ENCODE measurements at places on chromosomes 6 and 20.

DNA sequence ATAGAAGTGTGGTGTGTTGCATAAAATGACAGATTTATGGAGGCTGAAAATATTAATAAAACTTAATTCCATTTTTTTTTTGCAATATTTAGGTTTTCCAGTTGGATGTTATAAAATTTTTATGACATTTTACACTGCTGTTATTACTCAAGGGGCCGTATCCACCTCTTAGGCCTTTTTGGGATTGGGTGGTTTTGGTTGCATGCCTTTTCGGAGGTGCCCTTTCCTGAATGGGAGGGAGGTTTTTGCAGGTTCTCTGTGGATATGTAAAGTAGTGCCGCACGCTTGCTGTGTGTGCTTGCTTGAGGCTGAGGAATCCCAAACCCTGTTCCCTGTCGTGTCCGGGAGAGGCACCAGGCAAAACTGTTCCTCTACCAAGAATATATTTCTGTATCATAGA, 6.8 kb downstream of the ARID1B start:
- DNase-seq, result no peak

- DNase-seq, result no peak
Observed at GRCh38 chr20:62246872-62247652, 8.7 kb downstream of the OSBPL2 start.

DNA sequence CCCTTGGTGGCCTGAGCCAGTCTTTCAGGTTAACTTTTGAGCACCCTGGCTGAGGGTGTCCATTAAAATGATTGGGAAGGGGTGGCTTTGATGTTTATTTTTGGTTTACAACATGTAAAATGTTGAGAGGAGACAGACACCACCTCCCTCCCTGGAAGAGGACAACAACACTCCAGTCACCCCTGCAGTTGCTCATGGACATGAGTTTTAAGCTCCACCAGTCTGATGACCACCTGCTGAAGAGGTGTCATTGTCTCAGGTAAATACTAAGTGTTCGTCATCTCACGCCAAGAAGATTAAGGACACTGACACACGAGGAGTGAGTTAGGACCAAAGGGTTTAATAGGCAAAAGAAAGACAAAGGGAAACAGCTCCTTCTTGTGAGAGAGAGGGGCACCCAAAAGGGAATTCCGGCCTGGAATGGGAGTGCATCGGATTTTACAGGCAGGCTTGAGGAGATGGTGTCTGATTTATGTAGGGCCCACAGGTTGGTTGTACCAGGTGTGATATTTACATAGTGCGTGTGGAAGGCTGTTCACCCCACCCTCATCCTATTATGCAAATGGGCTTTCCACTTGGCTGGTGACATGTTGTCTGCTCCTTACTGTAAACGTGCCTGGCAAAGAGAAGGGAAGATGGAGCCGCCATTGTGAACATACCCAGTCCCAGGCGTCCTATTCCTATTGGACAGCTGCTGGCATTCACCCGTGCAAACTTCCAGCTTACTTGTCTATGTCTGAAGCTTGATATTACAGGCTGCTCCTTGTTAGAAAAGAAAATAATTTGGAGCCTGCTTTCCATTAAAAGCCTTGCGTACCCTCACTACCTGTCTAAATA, 6.6 kb downstream of the HLA-B start:
- DNase-seq, result no peak

DNA sequence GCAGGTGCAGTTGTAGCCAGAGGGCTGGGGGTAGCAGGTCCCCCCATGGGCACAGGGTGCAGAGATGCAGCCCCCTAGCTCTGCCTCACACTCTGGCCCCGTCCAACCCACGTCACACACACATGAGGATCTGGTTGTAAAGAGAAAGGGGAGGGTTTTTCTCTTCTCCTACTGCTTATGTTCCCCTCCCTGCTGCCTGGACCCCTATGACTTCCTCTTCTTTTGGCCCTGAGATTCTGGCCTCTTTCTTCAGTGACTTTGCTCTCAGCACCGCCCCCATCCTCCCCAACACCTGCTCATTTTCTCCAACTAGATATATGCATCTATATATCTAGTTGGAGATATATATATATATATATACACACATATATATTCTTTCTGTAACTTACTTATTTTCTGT, 9.7 kb downstream of the NOTCH4 start:
- DNase-seq, result no peak

- DNase-seq, result no peak
Observed at GRCh38 chr6:79750806-79751205, 119.7 kb downstream of the SH3BGRL2 start.

DNA sequence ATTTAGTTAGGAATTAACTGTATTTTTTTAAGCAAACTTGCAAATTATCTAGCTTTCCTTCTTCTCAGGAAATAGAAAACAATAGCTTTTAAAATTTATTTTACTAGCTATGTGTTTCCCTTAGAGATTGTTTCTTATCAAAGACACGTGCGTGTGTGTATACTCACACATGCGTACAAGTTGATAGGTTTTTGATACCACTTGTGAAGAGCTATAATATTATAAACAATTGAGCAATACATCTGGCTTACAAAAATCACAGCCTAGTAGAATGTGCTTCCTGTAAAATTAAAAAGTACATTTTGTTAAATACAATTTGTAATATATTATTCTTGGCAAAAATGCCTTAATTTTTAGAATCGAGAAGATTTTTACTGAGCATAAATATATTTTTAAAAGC, 33.9 kb downstream of the COL12A1 start:
- DNase-seq, result no peak

DNA sequence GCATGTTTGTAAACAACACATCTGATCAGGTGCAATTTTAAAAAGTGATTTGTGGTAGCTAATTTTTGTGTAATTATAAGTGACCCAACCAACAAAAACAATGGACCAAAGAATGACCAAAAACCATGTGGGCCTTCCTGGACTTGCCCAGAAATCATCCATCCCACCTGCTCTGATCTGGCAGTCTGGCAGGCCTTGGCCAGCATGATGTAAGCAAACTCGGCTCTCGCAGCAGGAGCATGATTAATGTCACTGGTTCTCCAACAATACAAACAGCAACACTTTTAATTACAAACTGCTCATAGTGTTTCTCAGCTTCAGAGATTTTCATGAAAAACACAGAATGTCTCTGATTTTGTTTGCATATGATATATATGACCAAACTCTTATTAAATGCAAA, 16.1 kb downstream of the TP53INP2 start:
- no peak for DNase-seq

DNA sequence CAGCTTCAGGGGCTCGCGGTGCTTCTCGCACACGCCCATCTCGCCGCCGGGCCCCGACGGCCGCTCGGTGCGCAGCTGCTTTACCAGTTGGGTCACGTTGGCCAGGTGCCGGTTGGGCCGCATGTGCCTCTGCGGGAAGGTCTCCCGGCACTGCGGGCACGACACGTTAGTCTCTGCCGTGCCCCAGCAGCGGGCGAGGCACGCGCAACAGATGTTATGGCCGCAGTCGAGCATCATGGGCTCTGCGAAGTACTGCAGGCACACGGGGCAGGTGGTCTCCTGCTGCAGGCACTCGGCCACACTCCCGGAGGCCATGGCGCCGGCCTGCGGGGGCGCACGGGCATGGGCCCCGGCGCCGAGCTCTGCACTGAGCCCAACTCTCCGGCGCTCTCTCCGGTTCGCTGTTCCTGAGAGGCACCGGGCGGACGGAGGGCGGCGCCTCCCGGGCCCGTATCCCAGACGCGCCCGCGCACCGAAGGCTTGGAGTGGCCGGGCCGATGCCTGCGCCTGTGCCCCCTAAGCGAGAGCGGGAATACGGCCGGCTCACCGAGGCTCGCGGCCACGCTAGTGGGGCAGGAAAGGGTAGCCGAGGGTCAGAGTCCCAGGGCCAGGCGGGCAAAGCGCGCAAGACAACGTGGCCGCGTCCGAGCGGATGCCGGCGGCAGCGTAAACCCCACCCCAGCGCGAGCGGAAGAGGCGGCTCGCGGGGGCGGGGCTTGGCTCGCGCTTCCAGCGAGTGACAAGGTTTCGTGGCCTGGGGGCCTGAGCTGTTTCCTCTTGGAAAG, at the start of gene TRIM27:
TRIM27 (minus strand) TSS at position 668 of the 785 bp plus-strand sequence; CDS start at position 315, 353 bp downstream.
- peak; percentile 90 for DNase-seq

DNA sequence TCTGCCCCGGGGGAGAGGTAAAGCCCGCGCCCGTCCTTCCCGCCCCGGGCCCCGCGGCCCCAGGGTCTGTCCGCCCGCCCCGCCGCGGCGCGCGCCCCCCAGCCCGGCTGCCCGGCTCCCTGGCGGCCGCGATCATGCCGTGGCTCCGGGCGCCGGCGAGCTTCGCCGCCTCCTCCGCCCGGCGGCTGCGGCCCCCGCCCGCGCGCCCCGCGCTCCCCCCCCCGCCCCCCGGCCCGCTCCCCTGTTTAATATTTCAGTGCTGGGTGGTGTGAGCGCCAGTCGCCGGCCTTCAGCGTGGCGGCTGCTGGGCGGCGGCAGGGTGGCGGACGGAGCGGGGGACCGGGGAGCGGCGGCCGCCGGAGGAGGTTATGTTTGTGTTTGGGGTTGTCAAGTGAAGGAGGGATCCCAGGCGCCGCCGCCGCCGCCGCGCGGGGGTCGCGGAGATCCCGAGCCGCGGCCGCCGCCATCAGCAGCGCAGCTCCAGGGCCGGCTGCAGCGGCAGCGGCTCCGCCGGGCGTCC, at the start of gene HIVEP1:
HIVEP1 (plus strand) TSS at position 275 of the 520 bp plus-strand sequence. CDS start 3,317 bp downstream, outside the sequence.
- no peak for DNase-seq

DNA sequence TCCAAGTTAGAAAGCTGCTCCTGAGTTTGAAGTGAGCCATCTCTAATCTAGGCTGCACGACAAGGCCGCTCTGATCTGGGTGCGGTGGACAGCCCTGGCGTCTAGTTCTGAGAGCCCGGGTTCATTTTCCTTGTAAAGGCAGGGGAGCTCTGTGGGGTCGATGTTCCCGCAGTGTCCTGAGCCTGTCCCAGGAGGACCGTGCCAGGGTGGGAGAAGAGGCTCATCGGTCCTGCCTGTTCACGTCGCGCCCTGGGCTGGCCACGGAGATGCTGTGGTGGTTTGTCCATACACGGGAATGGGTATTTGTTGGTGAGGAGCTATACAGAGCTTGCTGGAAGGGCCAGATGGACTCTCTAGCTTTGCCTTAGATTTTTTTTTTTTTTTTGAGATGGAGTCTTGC, 27.0 kb downstream of the PSMG4 start:
- DNase-seq, result no peak

Measured in activated CD4-positive, alpha-beta T cell treated with anti-CD3 and anti-CD28 coated beads, Interleukin-2, Interleukin-6, amounts not matched to agents 100 ng/mL and 50 ng/mL, durations not matched to agents 16 hours and 8 hours (primary cell).